ENCODE measurements at places on chromosomes 3 and 15.

- no peak for DNase-seq
These were observed 248.8 kb upstream of the CDIN1 start for GRCh38 chr15:36330598-36330997.

- DNase-seq = no peak
These were observed 7.7 kb downstream of the SERP1 start for GRCh38 chr3:150538324-150539208.

- DNase-seq = peak; percentile 73
These were observed 67.9 kb upstream of the MITF start for GRCh38 chr3:69671082-69671952.

DNA sequence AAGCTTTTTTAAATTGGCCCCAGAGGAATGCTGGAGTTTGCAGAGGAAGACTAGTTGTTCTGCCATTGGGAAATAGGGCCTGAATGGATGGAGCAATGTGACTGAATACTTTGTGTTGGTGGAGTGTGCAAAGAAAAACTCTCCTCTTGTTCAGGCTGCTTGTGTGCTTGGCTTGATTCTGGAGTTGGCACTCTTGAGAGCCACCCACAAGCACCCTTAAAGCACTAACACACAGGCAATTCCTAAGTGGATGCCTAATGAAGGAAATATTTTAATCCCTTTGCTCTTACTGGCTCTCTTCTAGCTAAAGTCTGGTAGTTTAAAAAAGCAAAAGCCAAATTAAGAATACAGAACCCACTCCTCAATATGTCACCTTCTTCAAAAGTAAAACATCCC is 304.4 kb upstream of the C2CD4B start:
- DNase-seq = no peak

GRCh38 chr3:161950318-161950868 is 453.8 kb downstream of the OTOL1 start:
- no peak for DNase-seq

DNA sequence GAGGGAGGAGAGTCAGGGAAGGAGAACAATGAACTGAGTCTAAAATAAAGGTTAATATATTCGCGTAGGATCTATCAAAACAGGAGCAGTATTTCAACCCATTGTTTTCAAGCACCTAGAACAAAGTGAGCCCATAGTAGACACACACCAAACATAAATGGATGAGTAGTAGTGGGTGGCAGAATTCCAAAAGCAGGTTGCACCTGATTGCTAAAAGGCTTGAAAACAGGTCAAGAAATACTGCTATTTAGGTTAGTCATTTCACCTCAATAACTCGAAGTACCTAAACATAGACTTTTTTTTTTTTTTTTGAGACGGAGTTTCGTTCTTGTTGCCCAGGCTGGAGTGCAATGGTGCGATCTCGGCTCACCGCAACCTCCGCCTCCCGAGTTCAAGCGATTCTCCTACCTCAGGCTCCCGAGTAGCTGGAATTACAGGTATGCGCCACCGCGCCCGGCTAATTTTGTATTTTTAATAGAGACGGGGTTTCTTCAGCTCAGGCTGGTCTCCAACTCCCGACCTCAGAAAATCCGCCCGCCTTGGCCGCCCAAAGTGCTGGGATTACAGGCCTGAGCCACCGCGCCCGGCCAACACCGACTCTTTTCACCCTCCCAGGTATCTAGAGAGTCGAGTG is 855 bp upstream of the ABHD5 start:
- no peak for DNase-seq

DNA sequence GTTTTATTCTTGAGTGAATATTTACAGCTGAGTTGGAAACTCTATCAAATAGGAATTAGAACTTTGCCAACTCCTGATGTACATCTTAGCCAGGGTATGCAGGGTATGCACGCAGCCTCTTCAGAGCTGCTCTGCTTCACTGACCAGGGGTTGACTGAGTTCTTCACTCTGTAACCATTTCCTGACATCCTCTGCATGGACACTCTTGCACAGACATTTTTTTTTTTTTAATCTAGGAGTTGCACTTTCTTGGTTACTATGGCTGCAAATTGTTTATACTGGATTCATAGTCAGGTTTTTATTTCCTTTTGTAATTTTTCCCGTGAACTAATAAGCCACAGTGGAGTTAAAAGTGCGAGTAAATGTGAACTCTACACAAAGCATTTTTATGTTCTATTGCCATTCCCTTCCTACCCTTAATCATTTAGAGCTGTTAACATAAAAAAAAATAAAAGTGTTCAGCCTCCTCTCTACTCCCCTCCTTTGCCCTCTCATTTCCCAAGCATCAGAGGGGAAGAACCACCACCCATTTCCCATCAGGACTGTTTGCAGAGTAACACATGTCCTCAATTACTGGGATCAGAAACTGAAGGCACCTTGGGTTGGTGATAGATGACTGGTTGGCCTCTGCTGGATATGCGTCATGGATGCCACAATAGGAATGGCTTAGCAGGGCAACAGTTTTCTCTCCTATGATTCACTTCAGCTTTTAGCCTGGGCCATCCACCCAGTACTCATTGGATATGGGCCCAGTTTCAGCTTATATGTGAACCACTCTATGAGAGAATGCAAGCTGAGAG is 54.0 kb downstream of the DUT start:
- no peak for DNase-seq

GRCh38 chr15:45448066-45448915 is 69.9 kb upstream of the GATM start:
- DNase-seq = peak; percentile 95

DNA sequence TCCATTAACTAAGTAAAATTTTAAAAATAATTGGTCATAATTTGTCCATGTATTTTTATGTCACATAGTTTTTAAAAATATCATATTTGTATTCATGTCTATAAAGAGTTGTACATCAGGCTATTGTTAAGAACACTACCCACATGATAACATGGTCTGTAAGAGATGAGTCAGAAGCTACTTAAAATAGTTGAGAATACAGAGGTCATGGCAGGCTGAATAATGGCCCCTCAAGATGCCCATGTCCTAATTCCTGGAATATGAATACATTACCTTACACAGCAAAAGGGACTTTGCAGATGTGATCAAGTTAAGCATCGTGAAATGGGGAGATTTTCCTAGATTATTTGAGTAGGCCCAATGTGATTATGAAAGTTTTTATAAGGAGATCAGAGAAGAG is 782.9 kb upstream of the GOLIM4 start:
- DNase-seq = no peak

GRCh38 chr15:99440029-99440428 is 125.8 kb upstream of the MEF2A start:
- DNase-seq = no peak

DNA sequence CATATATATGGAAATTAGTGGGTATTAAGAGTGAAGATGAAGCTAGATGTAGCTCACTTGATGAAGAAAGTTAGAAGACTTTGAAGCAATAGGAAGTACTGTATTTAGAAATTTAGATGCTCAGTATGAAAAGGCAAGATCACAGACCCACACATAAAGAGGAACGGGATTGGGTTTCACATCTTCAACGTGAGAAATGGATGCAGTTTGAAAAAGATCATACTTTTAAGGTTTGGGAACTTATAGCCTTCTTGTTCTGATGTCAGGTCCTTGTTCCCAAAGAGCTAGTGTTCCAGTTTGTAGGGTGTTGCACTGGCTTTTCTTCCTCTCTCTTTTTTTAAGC is 16.7 kb downstream of the AP3S2 start:
- peak; percentile 62 for DNase-seq

DNA sequence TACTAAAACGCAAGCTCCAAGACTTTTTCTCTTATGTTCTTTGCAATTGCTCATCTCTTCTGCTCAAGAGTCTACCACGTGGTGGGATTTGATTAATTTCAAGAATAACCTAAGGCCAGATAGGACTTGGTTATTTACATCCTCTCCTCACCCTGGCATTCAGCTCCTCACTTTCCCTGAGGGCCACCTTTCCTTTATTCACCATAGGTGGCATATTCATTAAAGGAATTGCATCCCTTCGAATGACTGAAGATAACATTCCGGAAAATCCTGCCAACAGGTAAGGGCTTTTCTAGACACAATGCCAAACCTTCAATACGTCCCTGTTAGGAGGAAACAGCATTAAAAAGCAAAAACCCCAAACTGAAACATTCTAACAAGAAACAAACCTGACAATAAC is 220.0 kb upstream of the KBTBD8 start:
- DNase-seq = no peak

- DNase-seq = no peak
These were observed 82.6 kb upstream of the ARHGEF3 start for GRCh38 chr3:56884387-56884786.

DNA sequence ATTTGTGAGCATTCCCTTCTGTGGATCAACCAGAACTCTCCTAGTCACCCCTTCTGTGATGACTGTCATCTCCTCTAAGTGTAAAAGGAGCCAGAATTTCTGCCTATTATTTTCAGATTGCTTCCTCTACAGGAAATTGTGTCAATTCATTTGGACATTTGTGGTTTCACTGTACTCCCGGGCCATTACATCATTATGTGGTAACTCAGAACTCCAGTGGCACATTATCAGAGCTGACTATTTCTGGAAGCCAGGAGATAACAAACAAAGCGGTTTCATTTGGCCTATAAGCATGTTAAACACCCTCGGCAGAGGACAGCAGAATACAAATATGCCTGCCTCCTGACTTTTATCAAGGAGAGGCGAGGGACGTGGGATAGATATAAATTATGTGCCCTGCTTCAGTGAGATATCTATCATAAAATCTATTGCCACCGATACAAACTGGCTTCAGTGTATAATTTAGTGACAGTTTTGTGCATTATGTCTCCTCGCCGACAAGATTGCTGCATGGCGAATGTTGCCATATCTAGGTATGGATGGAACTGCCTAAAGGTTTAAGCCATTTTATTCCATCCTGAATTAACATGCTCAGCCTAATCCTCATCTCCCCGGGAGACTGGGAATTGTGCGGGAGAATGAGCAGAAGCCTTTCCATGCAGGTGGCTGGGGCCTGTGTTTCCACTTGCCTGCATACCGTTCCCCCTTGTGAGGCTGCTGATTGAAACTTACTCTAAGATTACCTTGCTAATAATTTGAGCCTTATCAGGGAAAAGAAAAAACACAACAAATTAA is 193.4 kb upstream of the SEMA6D start:
- DNase-seq = peak; percentile 67

DNA sequence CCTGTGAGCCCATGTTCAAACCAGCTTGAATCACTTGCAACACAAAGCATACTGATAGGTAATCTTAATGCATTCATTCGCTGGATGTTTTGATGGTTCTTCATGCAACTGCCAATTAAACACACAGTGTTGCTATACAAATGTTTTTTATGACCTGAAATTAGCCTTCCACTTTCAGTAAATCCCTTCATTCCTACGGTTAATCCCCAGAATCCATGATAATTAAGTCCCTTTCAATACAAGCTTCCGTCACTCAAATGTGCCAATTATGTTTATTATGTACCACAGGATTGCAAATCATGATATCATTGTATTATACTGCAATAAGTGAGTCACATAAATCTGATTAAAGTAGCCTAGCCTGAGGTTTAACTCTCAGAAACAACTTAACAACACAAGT is 14.5 kb upstream of the LYZL4 start:
- DNase-seq = no peak

DNA sequence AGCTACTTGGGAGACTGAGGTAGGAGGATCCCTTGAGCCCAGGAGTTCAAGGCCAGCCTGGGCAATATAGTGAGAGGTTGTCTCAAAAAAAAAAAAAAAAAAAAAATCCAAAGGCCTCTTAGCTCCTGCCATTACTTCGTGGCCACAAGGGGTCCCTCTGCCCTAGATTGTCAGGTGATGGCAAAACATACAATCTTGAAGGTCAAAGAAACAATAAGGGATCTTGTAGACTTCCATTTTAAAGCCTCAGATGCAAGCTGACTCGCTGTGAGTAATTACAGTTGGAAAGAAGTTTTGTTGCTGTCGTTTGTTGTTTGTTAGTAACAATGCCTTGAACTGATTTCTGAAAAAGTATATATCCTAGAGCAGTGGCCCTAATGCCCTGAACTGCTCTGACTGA is 55.9 kb upstream of the PLCL2 start:
- DNase-seq = peak; percentile 60

DNA sequence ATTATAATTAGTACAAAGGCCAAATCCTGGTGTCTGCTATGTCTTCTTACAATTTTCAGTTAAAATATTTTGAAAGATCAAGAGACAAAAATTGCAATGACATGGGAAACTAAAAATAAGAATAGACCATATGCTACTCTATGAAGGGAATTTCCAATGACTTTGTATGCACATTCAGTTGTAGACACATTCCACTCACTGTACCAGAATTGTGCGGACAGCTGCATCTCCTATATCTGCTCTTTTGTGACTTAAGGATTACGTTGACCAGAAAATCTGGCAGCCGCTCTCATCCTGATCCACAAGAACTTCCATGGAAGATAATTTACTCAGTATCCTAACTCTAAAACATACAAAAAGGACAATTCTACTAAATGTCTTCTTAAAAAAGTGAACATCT is 493.9 kb upstream of the KCNMB2 start:
- DNase-seq = no peak

GRCh38 chr15:56440214-56440770 is 24.6 kb downstream of the MNS1 start:
- DNase-seq = no peak

DNA sequence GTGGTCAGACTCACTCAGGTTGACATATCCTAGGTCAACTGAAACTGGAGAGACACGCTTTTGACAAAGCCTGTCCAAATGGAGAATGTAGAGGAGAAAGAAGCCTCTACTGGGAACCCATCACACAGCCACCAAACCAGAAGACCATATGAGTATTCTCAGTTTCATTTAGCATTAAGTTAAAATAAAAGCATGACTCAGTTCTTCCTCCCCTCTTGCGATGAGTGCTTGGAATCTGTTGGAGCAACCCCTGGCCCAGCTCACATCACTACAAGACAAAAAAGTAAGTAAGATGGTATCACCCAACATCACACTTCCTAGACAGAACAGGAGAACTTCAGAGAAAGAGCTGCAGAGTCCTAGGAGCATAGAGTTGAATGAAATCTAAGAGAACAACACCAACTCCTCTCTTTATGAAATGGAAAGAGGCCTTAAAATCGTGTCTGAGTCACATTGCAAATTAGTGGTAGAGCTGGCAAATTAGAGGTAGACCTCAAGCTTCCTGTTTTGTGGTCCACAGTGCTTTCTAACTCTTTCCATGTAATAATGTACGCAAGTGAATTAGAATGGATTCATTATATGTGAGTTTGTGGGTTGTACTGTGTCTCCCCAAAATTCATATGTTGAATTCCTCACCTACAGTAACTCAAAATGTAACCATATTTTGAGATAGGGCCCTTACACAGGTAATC is 51.2 kb downstream of the FGF12 start:
- no peak for DNase-seq

DNA sequence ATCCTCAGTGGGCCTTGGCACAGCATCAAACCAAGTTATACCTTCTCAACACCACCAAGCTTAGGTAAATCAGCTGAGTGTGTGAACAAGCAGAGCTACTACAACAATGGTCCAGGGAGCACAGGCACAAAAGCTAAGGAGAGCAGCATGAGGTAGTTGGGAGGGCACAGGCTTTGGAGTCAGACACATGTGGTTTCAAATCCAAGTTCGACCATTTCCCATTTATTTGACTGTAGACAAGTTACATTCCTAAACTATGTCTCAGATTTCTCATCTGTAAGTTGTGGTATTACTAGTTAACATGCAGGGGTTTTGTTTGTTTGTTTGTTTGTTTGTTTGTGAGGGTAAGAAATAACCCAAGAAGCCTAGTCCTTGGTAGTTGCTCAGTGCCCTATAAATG is 46.9 kb downstream of the MLH1 start:
- DNase-seq = no peak

GRCh38 chr15:33157371-33158037 is 37.0 kb downstream of the FMN1 start:
- no peak for DNase-seq

GRCh38 chr15:73387507-73388255 is 18.9 kb upstream of the HCN4 start:
- no peak for DNase-seq

- no peak for DNase-seq
These were observed 27.9 kb downstream of the MUC20 start for GRCh38 chr3:195748661-195749060.

Measured in suppressor macrophage (primary cell).